ENCODE measurements at places on chromosomes 3 and 15. TPM values are rescaled to one million over a fixed set of nuclear protein-coding genes. Genes with fewer than 3 reads are reported as not detected.

SI gene
- not detected for total RNA-seq

DNA sequence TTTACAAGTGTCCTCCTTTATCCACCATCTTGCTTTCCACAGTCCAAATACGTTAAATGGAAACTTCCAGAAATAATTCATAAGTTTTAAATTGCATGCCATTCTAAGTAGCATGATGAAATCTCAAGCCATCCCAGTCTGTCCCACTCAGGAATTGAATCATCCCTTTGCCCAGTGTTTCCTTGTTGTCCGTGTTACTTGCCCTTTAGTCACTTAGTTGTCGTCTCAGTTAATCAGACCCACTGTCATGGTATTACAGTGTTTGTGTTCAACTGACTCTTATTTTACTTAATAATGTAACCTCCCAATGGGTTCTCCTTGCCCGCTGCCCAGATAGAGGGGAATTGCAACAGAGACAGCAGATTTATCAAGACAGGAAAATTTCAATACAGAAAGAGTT is 77.6 kb upstream of the NDN start:
- no peak for DNase-seq

- no peak for DNase-seq
Measured at GRCh38 chr3:44506961-44507360, 29.5 kb upstream of the ZNF445 start.

GRCh38 chr3:56970461-56970879 is 90.0 kb upstream of the SPATA12 start:
- no peak for DNase-seq

- DNase-seq, result no peak
Measured at GRCh38 chr15:95874637-95875036, 455.9 kb upstream of the NR2F2 start.

GRCh38 chr3:177145381-177145780 is 51.9 kb downstream of the TBL1XR1 start:
- no peak for DNase-seq

Measured in GM23248 (cell line).